Activated naive CD4-positive, alpha-beta T cell (primary cell): ENCODE measurements at places on chromosomes 12 and 14.

DNA sequence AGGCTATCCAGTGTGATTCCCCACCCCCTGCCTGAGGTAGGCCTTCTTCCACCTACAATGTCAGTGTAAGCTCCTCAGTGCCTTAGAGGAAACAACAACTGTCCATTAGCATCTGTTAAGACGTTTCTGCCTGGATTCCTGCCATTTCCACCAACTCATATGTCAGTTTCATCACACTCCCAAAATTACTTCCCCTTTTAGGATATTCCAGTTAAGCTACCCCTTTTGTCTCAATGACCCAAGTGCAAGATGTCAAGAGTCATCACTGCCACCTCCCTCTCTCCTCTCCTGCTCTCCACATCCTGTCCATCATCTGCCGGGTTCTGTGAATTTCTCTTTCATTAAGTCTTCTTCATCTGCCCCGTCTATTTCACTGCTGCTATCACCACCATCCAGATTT lies 189.4 kb downstream of the DPF3 start:
- no peak for DNase-seq

DNA sequence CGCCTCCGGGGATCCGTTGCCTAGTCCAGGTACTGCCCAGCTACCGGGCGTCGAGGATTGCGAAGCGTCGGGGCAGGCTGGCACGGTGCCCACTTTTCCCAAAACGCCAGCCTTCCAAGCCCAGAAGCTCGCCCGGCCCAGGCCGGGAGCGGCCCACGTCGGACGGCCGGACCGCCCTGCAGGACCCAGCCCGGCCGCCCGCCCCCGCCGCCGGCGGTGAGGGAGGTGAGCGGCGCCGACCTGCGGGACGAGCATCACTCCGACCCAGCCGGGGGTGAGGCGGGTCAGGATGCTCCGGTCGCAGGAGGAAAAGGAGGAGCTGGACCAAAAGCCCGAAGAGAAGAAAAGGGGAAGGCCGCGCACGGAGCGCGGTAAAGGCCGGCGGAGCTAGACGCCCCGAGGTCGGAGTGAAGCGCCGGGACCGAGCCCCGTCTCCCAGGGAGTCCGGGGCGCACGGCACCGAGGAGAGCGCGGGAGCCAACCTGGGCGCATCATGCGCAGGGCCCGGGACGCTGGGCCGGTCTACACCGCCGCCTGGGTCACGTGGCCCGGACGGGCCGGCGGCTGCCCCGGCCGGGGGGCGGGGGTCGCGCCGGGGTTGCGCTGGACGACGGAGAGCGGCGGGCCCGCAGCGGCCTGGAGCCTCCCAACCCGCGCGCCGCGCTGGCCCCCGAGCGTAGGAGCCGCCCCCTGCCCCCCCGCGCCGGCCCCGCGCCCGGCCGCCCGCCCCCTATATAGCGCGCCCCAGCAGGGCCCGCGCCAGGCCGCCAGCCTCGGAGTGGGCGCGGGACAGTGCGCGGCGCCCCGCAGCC lies at the start of gene AQP5:
AQP5 (plus strand) TSS at position 762 of the 812 bp plus-strand sequence. CDS start 146 bp downstream, outside the sequence.
- DNase-seq, result no peak

DNA sequence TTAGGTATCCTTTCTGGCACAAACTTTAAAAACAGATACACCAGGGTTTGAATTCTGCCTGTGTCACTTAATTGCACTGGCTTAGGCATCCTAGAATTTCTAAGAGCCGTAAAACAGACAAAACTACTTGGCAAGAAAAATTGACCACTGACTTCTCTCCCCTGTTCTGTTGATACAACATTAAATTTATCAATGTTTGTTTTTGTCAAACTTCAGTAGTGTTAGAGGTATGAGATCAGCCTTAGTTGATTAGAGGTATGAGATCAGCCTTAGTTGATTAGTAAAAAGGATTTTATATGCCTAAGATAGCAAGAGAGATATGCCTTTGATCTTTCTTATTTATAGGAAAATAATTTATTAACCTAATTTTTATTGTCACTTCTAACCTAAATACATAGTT lies 283.2 kb downstream of the FBXL14 start:
- DNase-seq, result no peak

DNA sequence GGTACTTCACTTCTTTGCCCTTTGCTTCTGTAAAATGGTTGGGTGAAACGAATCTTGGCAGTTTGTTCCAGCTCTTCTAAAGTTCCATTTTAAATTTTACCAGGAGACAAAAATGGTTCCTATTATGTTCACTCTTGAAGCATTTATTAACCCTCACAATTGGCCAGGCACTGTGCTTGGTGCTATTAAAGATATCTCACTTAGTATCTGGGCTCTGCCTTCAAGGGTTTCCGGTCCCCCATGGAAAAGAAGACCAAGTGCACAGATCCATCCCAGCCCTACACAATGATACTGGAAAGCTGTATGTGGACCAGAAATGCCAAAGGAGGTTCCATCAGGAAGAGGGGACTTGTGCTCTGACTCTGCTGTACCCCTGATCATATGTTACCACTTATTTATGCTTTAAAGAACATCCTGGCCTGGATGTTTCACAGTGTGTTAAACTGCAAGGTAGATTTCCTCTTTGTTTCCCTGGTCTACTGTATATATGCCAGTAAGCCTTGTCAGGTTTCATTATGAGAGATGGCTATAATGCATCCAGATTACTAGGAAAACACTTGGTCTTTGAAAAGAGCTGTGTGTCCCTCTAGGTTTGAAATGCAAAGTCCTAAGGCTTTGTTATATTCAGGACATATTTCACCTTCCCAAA lies 154.8 kb downstream of the PRKCH start:
- DNase-seq, result no peak

DNA sequence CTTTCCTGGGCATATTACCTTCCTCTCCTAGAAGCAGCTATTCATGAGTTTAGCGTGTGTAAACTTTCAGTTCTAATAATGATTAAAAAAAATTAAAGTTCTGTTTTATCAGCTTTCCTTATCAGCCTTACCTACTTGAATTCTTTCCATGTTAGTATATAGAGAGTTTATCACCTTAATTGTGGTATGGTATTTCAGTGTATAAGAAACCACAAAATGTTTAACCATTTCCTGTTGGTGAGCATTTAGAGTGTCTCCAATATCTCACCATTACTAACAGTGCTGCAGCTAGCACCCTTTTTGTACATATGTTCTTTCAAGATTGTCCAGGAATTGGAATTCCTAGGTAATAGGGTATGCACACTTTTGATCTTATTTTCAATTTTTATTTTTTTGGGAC lies 89.5 kb downstream of the FBXO33 start:
- no peak for DNase-seq

- no peak for DNase-seq
These were observed 153.4 kb downstream of the PIK3C2G start for GRCh38 chr12:18414671-18415070.

DNA sequence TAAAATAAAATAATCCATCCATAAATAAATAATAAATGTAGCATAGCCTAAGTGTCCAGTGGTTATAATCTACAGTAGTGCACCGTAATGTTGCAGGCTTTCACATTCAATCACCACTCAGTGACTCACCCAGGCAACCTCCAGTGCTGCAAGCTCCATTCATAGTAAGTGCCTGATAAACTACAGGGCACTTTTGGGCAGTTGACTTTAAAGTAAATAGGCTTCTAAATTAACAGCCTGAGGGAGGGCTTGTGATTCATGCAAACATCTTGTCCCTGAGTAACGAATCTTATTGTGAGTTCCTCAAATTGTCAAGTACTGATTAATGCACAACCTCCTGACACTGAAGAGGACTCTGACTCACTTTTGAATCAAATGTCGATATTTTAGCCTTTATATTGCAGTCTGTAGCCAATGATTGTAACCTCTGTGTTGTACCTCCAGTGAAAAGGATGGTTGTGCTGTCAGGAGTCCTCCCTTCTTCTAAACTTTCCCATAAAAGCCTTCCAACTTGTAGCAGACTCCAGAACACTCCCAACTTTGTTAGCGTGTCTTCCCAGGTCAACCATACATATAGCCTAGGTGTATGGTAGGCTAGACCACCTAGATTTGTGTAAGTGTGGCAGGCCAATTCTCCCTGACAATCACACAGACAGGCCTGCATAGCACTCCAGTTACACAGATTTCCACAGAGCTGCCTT lies 55.0 kb upstream of the BICD1 start:
- DNase-seq, result no peak

DNA sequence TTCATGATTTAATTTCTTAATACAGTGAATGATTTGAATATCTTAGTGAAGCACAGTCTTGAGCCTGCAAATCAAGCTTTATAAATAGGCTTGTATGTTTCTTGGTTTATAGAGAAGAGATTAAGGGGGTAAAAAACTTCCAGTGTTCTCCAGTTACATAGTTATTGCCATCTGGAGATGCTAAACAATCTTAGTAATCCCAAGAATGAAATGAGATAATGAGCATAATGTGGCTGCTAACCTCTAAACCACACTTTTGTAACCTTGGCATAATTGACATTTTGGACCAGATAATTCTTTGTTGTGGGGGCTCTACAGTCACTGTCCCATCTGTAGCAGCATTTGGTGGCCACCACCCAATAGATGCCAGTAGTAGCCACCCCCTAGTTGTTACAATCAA lies 316.8 kb downstream of the CCDC91 start:
- no peak for DNase-seq

DNA sequence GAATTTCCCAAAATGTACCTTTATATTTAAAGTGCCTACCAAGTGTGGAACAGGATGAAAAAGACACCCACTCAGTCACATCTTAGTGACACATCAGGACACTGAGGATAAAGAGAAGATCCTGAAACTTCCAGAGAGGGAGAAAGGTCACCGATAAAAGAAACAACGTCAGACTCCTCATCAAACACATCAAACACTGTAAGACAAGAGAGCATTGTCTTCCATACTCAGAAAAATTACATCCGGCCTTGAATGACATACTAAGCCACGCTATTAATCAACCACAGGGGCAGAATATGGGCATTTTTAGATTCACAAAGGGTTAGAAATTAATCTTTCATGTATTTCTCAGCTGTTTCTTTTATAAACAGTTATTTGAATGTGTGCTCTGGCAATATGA lies 490.3 kb downstream of the APAF1 start:
- DNase-seq, result no peak

- no peak for DNase-seq
These were observed 13.0 kb downstream of the TMEM52B start for GRCh38 chr12:10191865-10192264.

DNA sequence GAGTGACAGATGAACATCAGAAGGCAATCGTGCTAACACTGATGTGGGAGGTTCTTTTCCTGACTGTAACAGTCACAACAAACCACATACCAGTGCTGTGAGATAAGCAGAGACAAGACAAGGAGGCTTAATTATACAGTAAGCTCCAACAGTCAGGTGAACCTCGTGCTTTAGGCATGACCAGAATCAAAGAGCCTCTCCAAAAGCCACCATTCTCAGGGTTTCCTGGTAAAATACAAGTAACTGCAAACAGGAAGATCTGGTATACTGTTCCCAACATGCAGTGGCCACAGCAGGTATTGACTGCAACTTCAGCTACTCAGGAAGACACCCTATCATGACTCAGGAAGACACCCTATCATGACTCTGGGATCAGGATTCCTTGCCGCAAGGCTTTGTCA lies 47.3 kb upstream of the GTF2A1 start:
- DNase-seq, result no peak

DNA sequence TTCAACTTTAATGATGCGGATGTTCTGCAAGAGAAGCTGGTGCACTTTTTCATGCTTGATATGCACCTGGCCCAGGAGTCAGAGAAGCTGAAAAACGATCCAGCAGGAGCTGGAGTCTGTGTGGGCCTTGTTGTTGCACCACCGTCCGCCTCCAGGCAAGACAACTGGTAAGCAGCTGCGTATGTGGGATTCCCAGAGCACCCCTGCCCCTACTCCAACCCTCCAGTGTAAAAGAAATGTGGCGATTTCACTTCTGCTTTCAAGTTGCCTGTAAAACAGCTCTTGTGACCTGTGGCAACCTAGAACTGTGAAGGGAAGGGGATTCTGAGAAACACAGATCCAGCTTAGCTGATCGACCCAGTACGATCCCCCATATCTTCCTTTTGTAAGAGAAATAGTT lies 154.1 kb upstream of the PELI2 start:
- no peak for DNase-seq

GRCh38 chr12:48781750-48782456 lies 7.0 kb downstream of the ADCY6 start:
- DNase-seq, result no peak

- DNase-seq, result no peak
These were observed 21.7 kb downstream of the NUBPL start for GRCh38 chr14:31582836-31583452.

DNA sequence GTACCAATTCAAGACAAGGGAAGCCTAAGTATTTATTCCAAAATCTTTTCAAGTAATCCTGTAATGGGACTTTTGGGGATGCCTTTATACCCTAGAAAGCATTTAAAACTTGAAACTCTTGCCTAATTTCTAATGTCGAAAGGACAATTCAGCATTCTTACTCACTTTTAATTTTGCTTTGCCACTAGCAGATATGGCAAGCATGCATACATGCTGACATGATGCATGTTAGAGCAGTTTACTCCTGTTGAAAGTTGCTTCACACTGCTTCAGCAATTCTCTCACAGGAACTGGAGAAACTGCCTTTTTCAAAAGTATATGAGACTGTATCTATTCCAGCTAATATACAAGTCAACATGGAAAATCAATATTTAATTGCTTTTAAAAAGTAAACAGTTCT lies 79.9 kb downstream of the TAOK3 start:
- DNase-seq, result no peak

- no peak for DNase-seq
These were observed 42.9 kb downstream of the ELK3 start for GRCh38 chr12:96237035-96237434.

DNA sequence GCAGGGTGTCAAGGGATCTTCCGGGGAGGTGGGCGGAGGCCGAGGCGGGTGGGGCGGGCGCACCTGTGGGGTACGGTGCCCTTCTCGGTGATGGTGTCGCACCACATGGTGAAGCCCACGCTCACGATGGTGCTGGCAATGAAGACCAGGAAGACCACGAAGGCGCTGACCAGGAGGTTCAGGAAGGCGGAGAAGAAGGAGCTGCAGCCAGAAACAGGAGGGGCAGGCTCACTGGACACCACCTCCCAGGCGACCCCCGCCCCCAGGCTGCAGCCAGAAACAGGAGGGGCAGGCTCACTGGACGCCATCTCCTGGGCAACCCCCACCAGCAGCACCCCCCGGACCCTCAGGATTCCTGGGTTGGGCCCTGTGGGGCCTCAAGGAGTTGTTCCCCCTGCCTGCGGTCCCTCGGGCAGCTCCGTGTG lies 7.6 kb downstream of the TMEM179 start:
- DNase-seq, result no peak

GRCh38 chr12:56630180-56630632 lies at the start of gene BAZ2A:
Gene BAZ2A, minus strand, starts transcription at chr12:56630326. Its CDS starts 12,796 bp downstream, at chr12:56617530.
- peak; percentile 65 for DNase-seq

DNA sequence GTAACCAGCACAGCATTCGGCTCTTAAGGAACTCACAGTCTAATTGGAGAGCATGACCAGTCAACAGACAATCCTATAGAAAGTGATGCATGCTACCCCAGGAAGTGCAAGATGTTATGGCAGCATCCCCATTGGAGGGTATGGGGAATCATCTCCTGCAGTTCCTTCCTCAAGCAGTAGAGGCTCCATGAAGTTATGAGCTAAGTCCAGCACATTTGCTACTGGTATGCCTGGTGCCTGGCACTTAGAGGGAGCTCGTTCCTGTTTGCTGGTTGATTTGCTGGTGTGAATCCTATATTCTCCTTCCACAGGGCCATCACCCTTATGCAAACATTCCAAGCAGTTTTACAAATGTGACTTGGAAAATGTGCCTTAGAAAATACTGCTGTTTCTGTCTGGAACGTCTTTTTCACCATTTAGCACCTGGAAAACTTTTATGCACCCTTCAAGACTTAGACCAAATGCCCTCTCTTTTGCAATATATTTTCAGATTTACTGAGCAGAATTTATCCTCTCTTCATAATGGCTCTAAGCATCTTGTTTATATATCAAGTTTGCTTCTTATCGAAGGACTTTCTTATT lies 136.1 kb upstream of the WSCD2 start:
- no peak for DNase-seq

GRCh38 chr14:22098435-22098834 lies 424.8 kb upstream of the OR4E1 start:
- no peak for DNase-seq
